ENCODE measurements at places on chromosomes 11 and 22. TPM values are rescaled to one million over a fixed set of nuclear protein-coding genes. Genes with fewer than 3 reads are reported as not detected.

Gene WT1
- not detected for total RNA-seq

DNA sequence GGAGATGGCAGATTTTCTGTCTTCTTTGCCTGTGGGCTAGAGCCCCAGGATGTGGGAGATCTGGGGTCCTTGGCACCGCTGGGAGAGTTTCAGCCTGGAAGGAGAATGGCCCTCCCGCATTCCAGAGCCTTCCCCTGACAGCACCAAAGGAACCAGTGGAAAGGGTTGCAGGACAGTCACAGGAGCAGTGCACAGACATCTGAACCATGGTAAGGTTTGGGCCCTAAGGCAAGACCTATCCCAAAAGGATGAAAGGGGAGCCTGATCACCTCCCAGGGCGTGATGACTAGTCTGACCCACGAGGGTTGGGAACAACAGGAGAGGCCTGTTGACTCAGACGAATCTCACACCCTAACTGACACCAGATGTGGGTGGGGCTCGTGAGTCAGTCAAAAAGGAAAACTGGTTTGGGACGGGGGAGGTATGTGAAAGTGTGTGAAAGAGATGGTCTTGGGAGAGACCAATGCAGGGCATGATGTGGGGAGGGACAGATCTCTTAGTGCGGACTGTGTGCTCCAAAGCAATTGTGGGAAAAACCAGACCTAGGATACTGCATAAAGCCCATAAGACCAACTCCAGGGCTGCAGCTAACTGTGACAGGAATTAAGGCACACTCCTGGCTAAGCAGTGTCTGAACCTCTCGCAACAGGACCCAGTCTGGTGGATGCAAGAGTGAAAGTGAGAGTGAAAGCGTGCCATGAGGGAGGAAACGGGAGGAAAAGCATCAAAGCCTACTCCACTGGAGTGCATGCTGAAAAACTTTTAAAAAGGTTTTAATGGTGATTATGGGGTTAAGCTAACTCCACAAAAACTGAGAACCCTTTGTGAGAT lies 39.1 kb upstream of the GLYAT start:
- peak; percentile 13 for DNase-seq

GRCh38 chr11:702462-703461 lies 3.3 kb upstream of the EPS8L2 start:
- DNase-seq: no peak

DNA sequence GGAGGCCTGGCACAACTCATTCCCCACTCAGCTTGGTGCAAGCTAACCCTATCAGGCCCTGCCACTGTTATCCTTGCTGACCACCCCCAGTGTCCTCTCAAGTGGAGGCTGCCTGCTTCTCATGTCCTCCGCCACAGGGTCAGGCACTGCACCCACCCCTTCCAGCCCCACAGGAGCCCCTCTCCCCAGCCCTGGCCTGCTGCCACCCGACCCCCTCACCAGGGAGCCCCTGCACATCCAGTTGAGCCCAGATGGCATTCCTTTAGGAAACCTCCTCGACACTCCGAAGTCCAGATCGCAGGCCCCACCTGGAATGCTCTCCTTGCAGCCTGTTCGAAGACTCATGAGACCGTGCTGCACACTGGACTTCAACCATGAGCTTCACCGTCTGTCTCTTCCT lies 28.0 kb upstream of the IL17RA start:
- DNase-seq: no peak

DNA sequence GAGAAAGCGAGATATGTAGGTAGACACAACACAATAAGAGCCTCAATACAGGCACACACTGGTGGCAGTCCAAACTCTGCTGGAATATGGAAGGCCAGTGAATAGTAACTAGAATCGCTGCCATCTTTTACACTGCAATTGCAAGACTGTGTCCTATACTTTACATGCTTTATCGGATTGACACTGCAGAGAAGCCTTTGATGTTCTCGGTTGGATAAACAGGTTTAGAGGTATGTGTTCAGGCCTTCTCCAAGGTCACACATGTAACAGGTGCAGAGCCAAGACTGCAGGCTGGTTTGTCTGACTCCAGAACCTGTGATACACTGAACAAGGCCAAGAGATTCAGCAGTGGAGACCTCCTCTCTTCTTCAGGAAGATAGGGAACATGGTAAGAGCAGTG lies 5.1 kb downstream of the SAA1 start:
- DNase-seq: no peak

GRCh38 chr11:121337740-121338272 lies 45.2 kb downstream of the SC5D start:
- DNase-seq: no peak

Gene PNPLA3
- total RNA-seq: 3.3 TPM

GRCh38 chr22:31084811-31085492 lies 3.8 kb downstream of the SMTN start:
- peak; percentile 75 for DNase-seq

DNA sequence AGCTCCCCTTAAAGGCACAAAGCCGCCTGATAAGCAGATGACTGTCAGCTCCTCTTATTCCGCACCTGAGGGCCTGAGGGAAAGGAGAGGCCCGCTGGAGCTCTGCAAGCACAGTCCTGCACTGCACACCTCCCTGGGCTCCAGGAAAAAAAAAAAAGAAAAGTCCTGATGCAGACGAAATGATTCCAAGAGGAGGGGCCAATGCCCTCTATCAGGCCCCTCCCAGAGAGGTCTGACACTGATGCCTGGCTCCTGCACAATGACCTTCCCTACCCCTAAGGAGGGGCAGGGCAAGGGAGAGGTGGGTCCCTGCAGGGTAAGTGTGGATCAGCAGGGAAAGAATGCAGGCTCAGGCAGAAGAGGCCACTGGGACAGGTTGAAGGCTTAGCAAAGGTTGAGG lies 572.7 kb downstream of the SOX6 start:
- DNase-seq: no peak

- peak; percentile 76 for DNase-seq
These were observed 372.8 kb upstream of the CCDC179 start for GRCh38 chr11:23233075-23233474.

- peak; percentile 67 for DNase-seq
These were observed 311.9 kb downstream of the GUCY1A2 start for GRCh38 chr11:106706355-106706754.

Gene CASP4
- total RNA-seq: 91.9 TPM

DNA sequence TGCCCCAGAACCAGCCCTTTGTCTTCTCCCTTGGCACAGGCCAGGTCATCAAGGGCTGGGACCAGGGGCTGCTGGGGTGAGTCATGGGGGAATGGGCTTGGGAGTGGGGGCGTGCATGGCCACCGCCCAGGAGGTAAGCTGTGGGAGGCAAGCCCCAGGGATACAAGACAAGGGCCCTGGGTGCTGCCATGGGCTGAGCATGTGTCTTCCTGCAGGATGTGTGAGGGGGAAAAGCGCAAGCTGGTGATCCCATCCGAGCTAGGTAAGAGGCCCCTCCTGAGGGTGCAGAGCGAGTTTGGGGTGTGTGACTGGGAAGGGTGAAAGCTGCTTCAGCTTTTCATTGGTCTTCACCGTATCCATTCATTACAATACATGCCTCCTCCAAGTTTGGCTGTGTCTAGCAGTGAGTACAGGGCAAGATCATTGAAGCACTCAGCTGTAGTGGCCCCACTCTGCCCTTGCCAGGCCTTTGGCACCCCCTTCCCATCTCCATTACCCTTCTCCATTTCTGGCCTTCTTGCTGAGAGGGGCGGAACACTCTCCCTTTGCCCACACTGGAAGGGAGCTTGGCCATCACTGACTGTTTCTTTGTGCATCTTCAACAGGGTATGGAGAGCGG lies 2.5 kb downstream of the FKBP2 start:
- no peak for DNase-seq

DNA sequence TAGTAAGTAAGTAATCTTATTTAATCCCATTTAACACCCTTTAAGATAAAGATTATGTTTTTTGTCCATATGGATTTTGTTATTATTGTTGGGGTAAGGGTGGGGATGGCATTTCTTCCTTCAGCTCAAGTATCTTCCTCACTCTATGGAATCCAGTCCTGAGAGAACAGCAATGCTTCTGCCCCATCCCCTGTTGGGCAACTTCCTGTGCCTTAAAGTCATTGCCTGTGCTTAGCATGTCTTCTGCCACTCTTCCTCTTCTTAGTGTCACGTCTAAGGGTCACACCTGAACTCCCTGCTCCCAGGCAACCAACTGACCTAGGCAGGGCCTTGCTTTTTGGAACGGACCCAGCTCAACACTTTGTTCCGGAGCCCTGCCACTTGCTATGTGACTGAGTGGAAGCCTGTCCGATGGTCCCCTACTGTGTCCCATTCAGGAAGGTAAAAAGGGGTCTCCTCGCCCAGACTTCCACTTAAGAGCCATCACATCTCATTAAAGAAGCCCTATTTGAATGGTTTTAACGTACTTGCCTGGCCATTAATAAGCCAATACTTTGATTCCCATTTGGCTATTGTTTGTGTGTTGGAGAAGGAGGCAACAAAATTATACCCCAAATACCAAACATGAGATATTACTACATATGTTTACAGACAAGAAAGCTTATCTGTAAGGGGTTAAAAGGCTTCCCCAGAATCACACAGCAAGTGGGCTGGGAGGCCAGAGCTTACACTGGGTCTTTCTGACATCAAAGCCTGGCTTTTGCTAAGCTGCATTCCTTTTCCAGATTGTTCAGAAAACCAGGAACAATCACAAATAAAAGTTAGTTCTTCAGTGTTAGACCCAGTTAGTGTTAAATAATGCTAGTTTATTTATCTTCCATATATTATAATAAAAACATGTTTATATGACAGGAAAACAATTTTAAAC lies 59.2 kb downstream of the RAB38 start:
- no peak for DNase-seq

Gene SLC35C1
- total RNA-seq: 4.3 TPM

Gene MUC6
- total RNA-seq: not detected

DNA sequence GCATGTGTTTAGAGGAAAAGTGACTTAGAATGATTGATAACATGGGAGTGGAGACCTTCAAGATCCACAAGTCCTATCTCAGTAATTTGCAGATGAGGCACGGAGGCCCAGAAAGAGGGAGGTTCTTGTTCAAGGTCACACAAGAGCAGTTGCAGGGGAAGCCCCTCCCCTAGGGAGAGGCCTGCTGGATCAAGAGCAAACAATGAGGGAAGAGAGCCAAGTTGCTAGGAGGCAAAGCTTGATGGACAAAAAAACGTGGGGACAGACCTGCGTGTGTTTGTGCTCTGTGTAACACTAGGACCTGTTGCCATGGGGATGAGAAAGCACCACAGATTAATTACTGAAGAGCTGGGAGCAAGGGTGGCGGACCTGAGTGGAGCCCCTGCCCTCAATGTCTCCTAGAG lies 6.4 kb upstream of the MFRP start:
- DNase-seq: no peak

- DNase-seq: no peak
These were observed 19.0 kb upstream of the RELT start for GRCh38 chr11:73356979-73357860.

GRCh38 chr11:13313005-13313819 lies 35.6 kb downstream of the BMAL1 start:
- no peak for DNase-seq

DNA sequence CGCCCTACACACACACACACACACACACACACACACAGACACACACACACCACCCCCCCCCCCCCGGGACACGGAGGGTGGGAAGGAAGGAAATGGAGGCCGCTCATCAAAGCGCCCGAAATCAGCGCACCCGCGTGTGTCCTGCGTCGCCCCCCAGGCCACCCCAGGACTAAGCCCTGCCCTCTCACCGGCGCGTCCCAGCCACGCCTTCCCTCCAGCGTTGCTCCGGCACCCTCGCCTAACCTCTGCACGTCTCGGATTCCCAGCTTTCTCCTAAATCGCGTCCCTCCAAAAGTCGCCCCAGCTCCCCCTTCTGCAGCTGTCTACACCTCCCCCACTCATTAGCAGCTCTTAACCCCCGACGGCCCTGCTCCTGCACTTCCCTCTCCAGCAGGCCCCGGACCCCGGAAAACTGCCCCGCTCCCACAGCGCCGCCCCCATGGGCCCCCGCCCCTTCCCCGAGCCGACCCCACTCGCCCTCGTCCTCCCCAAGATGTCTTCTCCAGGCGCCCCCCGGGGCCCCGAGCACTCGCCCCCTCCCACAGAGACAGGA lies 557 bp downstream of the PACSIN2 start:
- DNase-seq: no peak

Gene LDHAL6A
- total RNA-seq: not detected

GRCh38 chr11:57711414-57712255 lies at the start of gene MED19:
Gene MED19, minus strand, starts transcription at chr11:57712215. Its CDS starts 36 bp downstream, at chr11:57712179.
- peak; percentile 72 for DNase-seq

Gene HBE1
- total RNA-seq: 1.4 TPM

Gene UBQLN3
- total RNA-seq: not detected

Gene APOA4
- not detected for total RNA-seq

Gene HIPK3
- total RNA-seq: 100.0 TPM

- peak; percentile 45 for DNase-seq
These were observed 475 bp downstream of the PITPNB start for GRCh38 chr22:27918341-27919221.

Gene MRGPRX3
- not detected for total RNA-seq

DNA sequence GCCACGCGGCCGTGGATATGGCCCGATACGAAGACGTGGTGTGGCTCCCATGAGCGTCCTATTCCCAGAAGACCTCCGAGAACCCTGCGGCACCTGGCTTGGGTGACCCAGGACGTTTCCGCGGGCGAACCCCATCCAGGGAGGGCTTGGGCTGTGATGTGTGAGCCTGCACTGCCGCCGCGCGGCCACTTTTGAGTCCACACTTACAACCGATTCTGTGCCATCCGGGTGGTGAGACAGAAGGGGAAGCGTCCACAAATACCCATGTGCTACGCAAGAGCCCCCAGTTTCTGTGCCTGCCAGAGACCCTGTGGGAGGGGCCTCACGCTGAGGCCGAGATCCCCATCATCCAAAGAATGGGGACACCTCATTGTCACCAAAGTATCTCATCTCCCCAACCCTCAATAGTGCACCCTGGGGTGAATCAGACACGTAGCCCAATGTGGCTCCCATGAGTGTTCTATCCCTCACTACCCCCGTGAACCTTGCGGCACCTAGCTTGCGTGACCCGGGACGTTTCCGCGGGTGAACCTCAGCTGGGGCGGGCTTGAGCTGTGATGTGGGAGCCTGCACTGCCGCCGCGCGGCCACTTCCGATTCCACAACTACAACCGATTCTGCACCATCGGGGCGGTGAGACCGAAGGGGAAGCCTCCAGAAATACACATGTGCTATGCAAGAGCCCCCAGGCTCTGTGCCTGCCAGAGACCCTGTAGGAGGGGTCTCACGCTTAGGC lies 4.6 kb upstream of the H19 start:
- DNase-seq: no peak

DNA sequence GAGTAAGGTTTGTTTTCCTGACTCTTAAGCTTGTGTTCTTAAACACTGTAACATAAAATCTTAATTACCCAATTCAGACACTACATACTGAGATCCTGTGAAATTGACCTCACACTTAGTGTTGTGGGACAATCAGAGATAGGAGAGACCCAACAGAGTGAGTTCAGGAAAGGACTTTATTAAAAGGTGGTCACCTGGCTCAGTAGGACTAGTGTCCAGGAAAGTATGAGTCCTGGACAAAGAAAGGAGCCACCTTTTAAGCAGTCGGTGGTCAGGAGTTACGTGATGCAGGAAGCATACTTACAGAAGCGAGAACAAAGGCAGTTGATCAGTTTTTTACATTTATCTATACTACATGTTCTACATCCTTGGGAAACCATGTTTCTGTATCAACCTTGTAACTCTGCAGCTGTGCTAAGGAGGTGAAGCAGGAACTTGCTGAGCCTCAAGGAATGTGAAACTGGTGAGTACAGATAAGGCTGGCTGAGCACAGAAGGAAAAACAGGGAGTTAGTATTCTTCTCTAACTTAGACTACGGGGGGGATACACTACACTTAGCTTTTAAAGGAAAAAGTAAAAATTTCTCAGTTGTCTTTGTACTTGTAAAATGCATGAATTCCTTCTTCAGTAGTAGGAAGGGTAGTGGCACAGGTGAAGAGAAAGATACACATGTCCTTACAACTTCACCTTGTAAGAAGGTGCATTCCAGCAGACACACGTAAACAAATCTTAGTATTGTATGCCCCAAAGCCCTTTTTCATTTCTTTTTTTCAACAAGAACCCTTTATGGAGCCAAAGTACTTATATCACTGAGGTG lies 15.1 kb downstream of the OR51E1 start:
- peak; percentile 37 for DNase-seq

Measured in IMR-90 (cell line).